ENCODE measurements at places on chromosomes 16 and 17.

DNA sequence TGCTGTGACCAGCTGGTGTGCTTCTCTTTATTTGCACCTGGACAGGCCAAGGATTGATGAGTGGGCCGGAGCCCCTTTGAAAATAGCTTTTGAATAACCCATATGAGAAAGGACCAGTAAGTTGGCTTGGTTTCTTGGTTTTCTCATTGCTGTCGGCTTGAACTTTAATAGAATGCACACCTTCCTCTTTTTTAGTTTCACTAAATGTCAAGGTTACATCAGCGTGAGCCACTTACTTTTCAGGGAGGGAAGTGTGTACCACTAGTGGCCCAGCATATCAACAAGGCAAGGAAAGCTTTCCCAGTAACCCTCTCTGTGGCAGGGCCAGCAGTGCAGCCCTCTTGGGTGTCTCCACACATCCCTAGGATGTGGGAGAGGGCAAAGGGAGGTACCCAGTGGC is 433.3 kb downstream of the CA10 start:
- DNase-seq: no peak

DNA sequence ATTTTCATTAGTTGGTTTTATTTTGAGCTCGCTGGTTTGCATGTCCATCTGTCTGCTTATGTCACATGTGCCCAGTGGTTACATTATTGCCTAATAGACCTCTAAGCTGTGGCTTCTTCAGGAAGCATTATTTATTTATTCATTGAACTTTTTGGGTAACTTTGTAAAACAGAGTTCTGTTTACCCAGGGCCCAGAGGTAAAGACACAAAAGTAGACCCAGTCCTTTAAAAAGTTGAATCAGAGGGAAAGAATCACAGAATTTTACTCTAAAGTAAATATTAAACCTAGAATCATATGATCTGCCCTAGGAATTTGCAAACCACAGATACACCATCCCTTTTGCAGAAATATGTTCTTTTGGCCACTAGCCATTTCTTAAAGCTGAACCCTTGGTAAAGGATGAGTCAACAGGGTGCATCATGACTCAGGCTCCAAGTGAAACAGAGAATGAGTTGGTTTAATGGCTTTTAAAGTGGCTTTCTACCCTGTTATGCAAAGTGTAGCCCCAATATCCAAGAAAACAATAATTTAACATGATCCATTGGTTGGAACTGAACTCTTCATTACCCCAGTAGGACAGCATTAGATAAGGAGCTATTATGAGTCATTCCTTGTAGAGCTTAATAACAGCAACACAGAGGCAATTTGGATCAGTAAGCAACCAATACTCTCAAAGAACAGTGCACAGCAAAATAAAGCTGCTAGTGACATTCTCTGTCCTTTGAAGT is 236.3 kb downstream of the KCNJ2 start:
- no peak for DNase-seq

GRCh38 chr16:67254801-67255552 is 6.2 kb downstream of the SLC9A5 start:
- no peak for DNase-seq

DNA sequence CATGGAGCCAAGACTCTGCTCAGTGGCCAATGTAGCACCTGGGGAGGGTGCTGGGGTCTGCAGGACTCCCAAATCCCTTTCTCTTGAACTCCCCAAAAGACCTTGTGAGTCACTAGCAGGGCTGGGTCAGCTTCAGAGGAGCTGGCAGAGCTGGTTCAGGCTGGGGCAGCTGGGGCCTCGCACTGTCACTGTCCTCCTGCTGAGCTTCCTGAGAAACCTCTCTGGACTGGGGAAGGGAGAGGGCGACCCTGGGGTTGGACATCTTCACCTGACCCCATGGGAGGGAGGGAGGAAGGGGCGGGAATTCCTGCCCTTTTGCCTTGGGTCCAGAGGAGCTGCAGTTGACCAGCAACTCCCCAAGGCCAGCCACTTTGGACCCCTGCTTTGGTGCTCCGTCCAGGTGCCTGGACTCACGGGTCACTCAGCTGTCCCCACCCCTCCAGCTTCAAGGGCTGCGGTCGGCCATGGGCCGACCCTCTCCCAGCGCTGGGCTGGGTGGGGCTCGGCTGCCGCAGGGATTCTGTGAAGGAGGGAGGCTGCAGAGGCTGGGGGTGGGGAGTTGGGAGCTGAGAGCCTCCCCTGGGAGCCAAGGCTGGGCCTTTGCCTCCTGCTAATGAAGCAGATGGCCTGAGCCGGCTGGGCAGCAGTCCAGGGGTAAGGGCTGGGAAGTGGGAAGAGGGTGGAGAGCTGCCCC is 9.2 kb downstream of the FMNL1 start:
- DNase-seq: no peak
